Activated naive CD8-positive, alpha-beta T cell treated with anti-CD3 and anti-CD28 coated beads for 36 hours (primary cell): ENCODE measurements at places on chromosomes 3 and 15.

DNA sequence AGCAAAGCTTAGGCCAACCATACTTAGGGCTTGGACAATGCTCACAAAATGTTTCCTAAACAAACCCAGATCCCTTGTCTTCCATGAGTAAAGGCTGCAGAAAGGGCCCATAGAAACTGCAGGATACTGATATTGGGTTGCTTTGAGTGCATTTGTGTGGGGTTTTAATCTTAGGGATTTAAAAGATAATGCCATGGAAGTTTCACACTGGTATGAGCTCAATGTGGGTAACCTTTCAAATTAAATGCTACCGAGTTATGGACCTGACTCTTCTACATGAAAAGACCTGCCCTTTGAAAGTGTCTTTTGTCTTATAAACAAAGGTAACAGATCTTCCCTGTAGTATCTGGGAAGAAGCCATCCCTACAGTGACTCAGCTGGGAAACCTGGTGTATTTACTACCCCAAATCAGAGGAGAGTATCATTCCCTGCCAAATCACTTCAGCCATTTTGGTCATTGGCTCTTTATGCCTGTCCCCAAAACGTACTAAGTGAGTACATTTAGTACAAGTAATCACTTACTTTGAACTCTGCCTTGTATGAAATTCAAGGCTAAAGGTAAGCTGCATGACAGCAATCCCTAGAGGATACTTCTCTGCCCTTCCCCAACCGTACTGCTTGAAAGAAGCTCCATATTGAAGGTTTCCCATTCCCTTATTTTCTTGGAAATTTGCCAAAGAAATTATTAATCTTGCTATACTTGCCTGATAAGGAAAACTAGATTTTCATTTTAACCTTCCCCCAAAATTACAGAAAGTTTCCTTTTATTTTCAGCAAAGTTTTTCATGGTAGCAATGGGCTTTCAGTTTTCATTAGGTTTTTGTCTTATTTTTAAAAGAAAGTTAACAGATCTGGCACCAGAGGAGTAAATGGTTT is 7.2 kb downstream of the TM4SF1 start:
- DNase-seq: no peak

- no peak for DNase-seq
These were observed 154.1 kb downstream of the LIPC start for GRCh38 chr15:58585693-58586443.

DNA sequence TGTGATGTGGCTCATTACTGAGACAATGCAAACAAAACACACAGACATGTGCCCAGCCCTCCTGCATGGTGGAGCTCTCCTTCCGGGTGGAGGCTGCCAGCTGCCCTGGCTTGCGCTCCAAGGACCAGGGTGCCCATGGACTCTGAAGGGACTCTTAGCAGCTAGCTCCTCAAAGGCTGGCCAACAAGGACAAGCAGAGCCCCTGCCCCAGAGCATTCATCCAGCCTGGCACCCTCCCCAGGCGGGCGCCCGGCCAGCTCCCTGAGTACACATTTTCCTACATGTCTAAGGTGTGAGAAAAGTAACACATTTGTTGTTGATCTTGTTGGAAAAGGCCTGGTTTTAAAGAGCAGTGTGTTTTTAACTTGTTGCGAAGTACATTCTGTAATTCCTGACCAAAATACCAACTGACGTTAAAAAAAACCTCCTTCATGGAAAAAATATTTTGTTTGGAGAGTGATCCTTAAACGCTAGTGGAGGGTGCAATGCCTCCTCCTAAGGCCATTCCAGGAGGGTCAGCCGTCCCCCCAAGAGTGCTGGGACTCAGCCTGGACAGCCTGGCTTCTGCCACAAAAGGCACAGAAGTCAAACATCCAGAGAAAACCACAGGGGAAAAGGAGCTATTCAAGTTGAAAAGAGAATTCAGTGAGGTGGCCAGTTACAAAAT is 86.9 kb downstream of the KLF15 start:
- DNase-seq: no peak

DNA sequence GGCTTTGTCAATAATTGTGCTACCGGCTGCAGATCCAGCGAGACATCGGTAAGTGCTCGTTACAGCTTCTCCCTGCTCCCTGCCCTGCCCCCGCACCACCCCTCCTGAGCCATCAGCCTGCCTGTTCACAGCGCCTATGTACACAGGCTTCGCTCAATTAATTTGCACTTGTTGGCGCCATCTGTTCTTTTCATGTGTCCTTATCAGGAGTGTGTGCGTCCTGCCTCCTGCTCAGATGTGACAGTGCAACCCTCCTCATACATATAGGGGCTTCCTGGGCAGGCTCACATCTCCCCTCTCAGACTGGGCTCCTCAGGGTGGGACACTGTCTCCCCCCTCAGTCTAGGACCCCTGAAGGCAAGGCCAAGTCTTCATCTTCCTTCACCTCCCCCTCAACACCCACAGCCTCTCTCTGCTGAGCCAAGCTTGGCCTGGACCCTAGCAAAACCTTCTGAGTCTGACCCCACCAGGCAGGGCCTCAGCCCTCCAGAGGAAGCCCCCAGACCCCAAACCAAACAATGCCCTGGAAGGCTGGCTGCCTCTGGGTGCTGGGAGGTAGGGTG is 54.9 kb downstream of the CYP11A1 start:
- no peak for DNase-seq

DNA sequence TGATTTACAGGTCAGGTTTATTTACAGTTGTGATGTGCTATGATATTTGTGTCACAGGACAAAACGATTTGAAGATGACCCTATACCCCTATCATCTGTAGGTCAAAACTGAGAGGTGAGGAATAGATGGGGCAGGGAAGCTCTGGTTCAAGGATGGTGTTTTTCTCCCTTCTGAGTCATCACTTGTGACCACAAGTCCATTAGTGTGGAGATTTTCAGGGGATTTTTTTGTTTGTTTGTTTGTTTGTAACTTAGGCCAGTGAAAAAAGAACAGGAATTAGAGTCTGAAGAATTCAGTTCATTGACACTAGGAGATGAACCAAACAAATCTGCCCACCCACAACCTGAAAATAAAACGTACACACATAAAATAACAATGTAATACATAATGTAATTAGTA is 62.7 kb upstream of the FAM98B start:
- no peak for DNase-seq

GRCh38 chr3:156731813-156732212 is 57.4 kb downstream of the TIPARP start:
- DNase-seq: no peak

GRCh38 chr3:157445857-157446256 is 9.2 kb downstream of the PTX3 start:
- no peak for DNase-seq

- no peak for DNase-seq
These were observed 51.7 kb downstream of the PLS1 start for GRCh38 chr3:142647856-142648255.

DNA sequence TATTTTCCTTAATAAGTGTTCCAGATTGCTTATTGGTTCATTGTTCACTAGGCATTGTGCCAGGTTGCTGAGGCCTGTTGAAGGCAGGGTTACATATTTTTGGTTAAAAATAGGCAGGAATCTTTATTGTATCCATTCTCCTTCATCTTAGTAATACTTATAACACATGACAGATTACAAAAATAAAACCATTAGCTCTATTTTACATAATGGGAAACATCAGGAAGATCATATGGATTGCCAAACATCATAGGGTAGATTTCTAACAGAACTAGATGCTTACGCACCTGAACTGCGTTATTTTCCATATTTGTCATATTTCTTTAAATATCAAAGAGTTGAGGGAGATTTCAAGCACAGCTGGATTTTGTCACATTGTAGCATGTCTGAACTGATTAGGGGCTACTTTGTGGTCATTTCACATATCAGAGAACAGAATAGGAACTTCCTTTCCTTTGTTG is 462.9 kb upstream of the SGO1 start:
- no peak for DNase-seq

DNA sequence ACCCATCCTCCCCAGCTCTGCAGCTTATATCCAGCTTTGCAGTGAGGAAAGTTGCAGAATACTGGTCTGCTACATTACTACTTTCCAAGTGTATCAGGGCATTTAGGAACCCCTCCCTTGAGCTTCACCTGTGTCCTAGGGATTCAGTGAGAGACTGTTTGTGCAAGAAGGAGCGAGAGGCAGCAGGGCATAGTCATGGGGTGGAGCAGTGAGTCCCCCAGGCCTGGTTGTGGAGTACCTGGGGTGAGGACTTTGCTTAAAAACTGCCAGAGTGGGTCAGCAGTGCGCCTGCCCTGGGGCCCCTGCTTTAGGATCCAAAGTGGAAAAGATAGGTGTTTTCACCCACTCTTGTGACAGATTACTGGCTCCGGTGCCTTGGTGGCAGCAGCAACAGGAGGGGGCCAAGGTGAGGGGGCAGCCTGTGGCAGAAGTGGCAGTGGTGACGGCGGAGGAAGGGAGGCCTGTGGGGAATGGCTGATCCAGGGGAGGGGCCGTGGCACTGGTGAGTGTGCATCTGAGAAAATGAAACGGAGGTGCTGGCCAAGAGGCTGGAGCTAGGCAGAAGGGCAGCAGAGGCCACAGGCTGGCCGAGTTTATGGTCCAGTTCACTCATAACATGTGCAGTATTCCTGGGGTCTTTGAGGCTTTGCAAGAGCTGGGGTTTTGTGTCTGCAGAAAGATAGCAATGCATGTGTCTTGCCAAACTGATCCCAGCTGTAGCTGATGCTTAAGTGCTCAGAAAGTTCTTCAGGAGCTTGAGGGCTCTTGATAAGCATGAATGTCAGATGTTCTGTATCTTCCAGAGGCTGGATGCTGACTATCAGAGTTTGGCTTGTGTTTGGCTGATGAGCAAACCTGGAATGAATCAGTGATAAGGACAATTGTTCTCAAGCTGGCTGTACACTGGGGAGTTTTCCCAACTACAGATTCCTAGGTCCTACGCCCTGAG is 43.4 kb downstream of the GOLGA6A start:
- DNase-seq: no peak

- no peak for DNase-seq
These were observed 120.9 kb downstream of the ATP10A start for GRCh38 chr15:25742041-25742730.

DNA sequence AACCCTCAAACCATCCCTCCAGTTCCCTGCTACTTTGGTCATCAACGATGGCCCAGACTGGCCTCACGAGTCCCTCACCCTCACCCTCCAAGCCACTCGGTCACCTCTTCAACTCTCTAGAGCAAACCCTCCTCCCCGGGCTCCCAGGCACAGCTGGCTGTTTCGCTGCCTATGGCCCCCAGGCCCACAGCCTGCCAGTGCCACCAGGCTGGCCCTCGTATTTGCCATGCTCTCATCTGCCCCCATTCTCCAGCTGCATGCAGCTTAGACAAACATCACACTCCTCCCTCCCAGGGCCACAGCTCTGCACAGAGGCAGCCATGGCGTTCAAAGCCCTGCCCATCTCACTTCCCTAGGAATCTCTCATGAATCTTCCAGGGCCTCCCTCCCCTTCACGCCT is 13.8 kb downstream of the RAB43 start:
- no peak for DNase-seq

- no peak for DNase-seq
These were observed 181.4 kb downstream of the GAP43 start for GRCh38 chr3:115804713-115805119.

- DNase-seq: peak; percentile 9
These were observed 401 bp downstream of the ZSCAN29 start for GRCh38 chr15:43370310-43370974.

GRCh38 chr15:48370460-48370859 is 39.2 kb downstream of the DUT start:
- DNase-seq: no peak

DNA sequence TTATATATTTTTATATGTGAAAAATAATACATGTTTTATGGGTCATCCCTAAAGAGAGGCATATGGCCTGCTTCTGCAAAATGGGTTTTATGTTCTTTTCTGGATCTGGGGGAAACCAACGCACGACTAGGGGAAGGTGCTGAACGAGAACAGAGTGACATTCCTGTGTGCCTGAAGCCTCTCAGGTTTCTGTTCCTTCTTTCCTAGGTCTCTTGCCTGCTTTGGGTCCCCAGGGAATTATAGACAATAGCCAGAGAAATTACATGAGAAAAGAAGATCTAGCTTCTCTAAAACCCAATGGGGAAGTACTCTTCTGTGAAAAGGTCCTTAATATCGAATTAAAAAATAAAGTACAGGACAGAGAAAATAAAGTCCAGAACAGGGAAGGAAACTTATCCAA is 66.5 kb downstream of the IGSF11 start:
- DNase-seq: no peak

- DNase-seq: no peak
These were observed 10.9 kb upstream of the LXN start for GRCh38 chr3:158683230-158683962.

DNA sequence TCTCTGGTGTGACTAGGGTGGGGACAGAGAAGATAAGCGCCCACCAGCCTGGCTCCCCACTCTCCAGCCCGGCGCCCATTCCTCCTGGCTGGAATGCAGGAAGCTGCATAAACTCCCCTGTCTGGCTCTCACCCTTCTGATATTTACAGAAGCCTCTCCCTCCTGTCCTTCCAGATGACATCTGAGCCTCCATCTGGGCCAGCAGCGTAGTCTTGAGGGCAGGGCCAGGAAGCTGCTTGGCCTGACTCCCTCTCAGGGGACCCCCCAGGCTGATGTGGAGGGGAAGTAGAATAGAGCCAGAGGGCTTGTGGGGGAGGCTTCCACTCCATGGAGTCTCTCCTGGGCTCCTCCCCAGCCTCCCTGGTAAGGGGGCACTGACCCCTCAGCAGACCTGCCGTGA is 49.9 kb downstream of the LINGO1 start:
- DNase-seq: no peak

GRCh38 chr15:92681141-92681631 is 25.6 kb upstream of the FAM174B start:
- DNase-seq: no peak

- no peak for DNase-seq
These were observed 29.7 kb downstream of the ACSBG1 start for GRCh38 chr15:78204351-78205309.

DNA sequence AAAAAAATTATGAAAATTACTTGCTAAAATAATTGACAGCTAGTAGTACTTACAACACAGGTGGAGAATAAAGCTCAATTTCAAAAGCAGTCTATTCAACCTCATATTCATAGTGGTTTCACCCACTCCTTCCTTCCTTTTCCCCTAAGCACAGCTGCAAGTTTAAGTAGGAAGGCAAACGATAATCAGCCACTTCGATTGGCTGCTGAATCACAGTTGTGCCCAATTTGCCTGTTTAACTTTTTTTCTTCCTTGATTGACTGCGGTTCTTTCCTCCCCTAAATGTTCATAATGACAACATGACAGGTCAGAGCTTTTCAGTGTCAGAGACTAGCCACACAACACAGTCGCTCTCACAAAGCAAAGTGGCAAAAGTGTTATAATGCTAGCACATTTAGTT is 468.0 kb upstream of the GBE1 start:
- peak; percentile 7 for DNase-seq

GRCh38 chr3:49868862-49869466 is 742 bp downstream of the CAMKV start:
- DNase-seq: peak; percentile 11

- DNase-seq: no peak
These were observed 571.8 kb downstream of the ZPLD1 start for GRCh38 chr3:103006526-103007183.
